ENCODE measurements at places on chromosomes 13 and 19. TPM values are rescaled to one million over a fixed set of nuclear protein-coding genes. Genes with fewer than 3 reads are reported as not detected.

GRCh38 chr13:77033717-77034302 lies 6.9 kb upstream of the FBXL3 start:
- H3K4me1 ChIP-seq: no peaks in the 10 kb centered on the region
- H3K4me3 ChIP-seq: no peak overlapping the region
- H3K27ac ChIP-seq: no peak overlapping the region
- H3K27me3 ChIP-seq: no peaks in the 10 kb centered on the region
- no peak for DNase-seq

GRCh38 chr19:1045247-1045603 lies 5.3 kb downstream of the ABCA7 start:
- no peak overlapping the region for H3K27ac ChIP-seq
- no peaks in the 10 kb centered on the region for H3K36me3 ChIP-seq
- no peaks in the 10 kb centered on the region for H3K4me1 ChIP-seq
- H3K27me3 ChIP-seq: no peaks in the 10 kb centered on the region

GRCh38 chr19:17681505-17682125 lies 6.5 kb downstream of the UNC13A start:
- H3K36me3 ChIP-seq: no peaks in the 10 kb centered on the region
- no peak overlapping the region for H3K4me3 ChIP-seq
- H3K27me3 ChIP-seq: no peaks in the 10 kb centered on the region
- no peak for DNase-seq

The ZNF208 gene
- polyA plus RNA-seq: 3.0 TPM
